ENCODE measurements at places on chromosomes 2 and 18.

DNA sequence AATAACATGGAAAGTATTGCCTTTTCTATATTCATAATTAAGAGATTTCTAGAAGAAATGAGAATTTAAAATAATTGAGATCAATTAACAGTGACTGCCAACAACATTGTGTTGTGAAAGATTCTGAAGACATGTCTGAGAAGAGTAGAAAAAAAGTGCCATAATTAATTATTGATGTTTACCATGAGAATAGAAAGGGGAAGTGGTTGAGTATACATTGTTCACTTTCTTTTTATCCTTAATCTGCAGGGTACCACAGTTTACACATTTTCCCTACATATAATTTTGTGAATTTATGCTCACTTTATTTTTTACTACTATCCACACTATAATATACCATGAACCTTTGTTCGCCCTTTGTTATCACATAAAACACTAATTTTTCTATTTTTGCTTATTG is 47.1 kb upstream of the UBE2E3 start:
- DNase-seq, result no peak

GRCh38 chr2:197307236-197307932 is 3.2 kb downstream of the ANKRD44 start:
- no peak for DNase-seq

DNA sequence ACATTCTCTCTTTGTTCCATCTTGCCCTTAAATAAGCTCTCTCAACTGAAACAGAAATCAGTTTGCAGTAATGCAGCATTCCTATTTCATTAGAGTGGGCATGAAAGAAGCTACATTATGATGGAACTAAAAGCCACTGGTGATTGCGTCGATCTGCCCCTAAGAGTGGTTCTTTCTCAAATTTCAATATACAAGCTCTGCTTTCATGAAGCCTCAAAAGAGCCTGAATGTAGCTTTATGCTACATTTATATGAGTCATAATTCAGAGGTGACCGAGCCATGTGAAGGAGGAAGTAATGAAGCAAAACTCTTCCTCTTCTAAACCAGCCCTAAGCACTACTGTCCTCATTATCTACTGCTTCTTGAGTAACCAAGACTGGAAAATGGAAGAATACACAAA is 64.8 kb upstream of the CYTIP start:
- no peak for DNase-seq

DNA sequence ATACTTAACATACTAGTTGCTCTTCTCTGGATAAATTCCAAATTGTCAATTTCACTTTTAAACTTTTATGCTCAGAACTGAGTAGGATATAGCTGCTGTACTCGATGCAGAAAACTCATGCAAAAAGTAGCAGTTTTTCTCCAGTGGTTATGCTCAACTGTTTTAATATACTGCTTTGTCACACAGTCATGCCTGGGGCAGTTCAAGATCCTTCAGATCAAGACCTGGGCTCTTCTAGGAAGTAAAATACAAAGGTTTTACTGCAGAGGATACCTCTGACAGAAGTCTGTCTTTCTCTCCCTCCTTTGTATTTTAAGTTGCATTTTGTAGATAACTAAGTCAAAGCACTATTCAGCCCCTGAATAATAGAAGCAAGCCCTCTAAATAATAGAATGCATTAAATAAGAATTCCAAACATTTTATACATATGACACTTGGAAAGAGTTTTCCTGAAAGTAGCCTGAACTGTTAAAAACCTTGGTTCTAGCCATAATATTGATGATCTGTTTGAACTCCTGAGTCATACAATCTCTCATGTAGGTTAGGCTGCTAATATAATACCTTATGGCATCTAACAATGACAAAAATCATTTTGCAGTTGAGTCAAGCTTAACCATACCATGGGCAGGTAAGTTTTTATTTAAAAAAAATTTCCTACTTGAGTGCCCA is 183.3 kb upstream of the TRIB2 start:
- no peak for DNase-seq

DNA sequence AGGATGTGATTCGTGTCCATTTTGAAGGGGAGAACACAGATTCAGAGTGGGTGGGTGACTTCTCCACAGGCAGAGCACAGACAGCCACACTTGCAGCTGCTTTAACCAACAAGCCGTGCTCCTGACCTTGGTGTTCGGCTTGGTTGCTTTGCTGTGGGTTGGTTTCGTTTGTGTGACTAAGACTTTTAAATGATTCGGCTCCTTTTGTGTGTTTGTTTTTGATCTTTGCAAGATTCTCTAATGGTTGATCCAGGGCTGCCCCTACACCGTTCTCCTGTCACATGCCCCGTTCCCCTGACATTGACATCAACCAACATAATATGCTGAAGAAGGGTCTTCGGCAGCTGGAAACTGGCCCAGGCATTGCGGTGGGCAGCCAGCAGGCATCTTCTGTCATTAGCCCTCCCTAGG is 95.9 kb upstream of the MBOAT2 start:
- no peak for DNase-seq

GRCh38 chr2:210337159-210337558 is 22.2 kb upstream of the MYL1 start:
- DNase-seq, result no peak

GRCh38 chr2:46366668-46367052 is 69.5 kb downstream of the EPAS1 start:
- no peak for DNase-seq

DNA sequence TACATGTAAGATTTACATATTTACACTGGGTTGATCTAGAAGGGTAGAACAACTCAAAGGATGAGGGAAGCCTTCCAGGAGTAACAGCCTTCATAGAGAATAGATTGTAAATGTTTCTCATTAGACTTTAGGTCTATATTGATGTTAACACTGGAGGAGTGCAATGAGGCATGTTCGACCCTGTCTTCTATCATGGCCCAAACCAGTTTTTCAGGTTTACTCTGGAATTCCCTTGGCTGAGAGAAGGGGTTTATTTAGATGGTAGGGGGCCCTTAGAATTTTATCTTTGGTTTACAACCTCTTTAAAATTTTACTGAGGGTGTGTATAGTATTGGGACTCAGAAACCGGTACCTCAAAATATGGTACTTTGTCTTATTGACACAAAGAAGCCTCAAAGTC is 634.9 kb upstream of the PIK3C3 start:
- DNase-seq, result no peak

All from BJ (cell line).